Stimulated activated CD4-positive, alpha-beta T cell treated with anti-CD3 and anti-CD28 coated beads, Interleukin-15, amount 100 ng/mL, for 24 hours (primary cell): ENCODE measurements at places on chromosomes 1 and 21.

DNA sequence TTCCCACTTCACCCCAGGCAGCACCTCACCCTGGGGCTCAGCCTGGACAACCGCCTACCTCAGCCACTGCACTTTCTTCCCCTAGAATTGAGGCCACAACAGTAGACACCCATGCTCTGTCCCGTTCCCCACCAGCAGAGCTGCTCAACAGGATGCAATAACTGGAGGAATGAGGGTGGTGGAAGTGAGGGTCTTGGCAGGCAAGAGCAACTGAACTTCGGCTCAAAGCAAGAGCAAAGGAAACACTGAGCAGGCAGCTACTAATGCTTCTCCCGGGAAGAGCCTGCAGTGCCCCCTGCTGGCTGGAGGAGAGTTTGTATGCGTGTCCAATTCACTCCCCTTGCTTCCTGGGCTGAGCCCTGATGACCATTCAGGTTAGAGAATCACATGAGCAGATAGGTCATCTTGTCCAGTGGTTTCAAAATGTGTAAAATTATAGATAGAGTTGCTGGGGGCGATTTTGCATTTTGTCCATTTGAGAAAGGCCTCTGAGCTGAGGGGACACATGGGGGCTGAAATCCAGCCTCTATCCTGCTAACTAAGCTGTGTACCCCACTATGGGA is 13.9 kb downstream of the NT5C1A start:
- peak; percentile 79 for DNase-seq

DNA sequence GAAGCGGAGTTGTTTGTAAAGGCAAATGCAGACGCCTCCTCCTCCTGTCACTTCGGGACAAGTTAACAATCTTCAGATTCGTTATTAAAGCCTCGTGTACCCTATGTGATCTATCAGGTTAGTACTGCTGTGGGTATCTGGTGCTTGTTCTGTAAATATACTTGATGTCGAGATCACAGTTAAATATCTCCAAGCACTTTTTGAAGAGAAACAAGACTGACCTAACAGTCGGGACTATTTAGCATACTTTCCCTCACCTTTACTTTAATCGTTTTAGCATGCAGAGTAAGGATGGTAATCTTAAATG is 710 bp downstream of the KLHL20 start:
- DNase-seq, result no peak

DNA sequence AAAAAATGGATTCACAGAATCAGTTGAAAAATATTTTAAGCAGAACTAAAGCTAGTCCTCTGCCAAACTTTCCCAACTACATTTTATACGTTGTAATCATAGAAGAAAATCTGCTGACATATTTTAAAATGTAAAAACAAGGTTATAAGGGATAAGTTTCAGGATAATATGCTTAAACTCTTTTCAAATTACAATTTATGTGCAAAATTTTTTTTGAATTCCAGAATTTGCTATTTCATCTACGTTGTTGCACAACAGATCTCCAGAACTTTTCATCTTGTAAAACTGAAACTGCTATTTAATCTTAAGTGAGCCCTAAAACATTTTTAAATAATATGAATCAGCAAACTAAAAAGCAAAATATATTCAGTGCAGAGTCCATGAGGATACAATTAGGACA is 5.9 kb downstream of the EDEM3 start:
- no peak for DNase-seq

DNA sequence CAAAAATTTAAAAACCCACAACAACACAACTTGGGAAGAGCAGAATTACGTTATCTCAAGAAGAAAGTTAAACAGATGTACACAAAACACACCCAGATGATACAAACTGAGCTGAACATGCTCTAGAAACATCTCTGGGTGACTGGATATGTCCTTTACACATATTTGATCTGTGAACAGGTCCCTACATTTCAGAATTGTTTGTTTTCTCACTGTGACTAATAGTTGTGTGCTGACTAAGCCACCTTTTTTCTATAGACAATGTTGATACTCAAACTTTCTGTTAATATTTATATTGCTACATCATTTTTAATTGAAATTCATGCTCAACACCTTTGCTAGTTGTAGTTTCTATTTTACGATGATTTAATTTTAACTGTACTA is 1.0 kb upstream of the F11R start:
- DNase-seq, result no peak

DNA sequence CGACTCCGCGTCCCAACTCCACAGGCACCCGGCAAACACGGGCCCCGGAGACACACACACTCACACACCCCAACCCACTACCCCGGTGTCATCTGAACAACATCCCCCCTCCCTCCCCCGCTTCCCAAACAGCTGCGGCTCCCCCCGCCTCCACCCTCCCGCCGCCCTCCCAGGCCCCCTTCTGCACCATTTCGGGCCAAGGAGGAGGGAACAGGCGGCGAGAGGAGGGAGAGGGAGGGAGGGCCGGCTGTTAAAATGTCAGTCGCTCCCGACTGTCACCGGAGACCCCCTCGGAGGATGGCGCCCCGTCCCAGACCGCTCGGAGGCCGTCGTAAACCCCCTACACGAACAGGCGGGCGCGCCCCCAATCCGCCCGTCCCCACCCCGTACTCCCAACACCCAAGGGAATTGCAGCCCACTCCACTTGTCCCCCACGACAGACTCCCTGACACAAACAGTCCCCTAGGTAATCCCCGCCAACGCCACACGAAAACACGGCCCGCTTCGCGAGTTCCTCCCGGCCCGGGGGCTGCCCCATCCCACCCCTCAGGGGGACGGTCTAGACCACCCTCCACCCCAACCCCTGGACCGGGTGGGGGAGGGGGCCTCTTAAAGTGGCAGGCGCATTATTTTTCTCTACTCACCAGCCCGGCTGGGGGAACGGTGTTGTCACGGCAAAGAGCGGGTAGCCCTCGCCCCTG is 583 bp downstream of the MEF2D start:
- DNase-seq, result peak; percentile 54

GRCh38 chr1:107875689-107876088 is 89.3 kb downstream of the VAV3 start:
- no peak for DNase-seq

DNA sequence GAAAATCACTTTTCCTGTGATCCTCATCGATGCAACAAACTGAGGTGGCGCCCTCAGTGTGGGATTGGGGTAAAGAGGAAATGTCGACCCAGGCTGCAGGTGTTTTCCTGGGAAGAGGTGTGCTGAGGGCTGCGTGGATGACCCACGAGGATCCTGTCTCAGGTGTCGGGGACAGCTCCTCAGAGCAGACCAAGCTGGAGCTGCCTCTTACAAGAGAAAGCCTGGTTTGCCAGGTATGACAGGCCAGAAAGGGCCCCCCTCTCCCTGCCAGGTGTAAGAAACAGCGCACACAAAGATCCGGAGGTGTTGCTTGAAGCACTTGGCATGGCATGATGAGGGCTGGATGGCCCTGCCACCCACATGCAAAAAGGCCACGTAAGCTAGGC is 12.6 kb downstream of the FHAD1 start:
- no peak for DNase-seq
